ENCODE measurements at places on chromosomes 5 and 9.
A peak's percentile ranks its signal among the peaks of the same experiment; 100 is the strongest.

DNA sequence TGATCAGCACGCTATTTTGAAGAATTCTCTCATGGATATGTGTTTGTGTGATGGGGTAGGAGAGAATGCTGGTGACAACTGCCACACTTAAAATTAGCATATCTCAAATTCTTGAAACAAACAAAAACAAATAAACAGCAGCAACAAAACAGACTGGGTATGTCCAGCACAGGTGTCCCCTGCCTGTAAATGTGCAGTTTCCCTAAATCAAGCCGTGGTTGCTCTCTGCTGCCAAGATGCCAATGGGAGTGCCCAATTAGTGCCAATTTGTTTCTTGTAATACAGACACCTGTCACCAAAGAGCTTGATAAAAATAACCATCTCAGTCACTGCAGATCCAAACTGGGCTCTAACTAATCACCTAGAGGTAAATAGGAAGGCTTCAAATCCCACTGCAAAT is 144.2 kb upstream of the SMARCA2 start:
- no peak for DNase-seq

- no peak for DNase-seq
Observed at GRCh38 chr9:105890046-105890822, 195.9 kb downstream of the TMEM38B start.

DNA sequence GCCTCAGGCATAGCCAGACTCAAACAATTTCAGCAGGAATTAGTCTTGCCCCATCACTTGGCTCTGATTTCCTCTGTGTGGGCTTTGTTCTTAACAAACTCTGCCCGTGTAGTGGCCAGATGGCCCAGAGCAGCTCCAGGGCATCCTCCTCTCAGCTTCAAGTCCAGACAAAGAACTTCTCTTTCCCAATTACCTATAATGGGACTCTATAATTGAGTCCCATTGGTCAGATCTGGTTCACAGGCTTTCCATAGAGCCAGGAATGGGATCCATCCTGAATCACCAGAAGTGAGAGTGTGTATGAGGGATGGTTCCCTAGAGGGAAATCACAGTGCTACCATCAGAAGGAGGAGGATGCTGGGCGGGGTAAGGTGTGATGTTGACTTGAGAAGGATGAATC is 515.8 kb downstream of the KIF4B start:
- DNase-seq: no peak

- DNase-seq: no peak
Observed at GRCh38 chr9:14318361-14318760, 4.4 kb upstream of the NFIB start.

DNA sequence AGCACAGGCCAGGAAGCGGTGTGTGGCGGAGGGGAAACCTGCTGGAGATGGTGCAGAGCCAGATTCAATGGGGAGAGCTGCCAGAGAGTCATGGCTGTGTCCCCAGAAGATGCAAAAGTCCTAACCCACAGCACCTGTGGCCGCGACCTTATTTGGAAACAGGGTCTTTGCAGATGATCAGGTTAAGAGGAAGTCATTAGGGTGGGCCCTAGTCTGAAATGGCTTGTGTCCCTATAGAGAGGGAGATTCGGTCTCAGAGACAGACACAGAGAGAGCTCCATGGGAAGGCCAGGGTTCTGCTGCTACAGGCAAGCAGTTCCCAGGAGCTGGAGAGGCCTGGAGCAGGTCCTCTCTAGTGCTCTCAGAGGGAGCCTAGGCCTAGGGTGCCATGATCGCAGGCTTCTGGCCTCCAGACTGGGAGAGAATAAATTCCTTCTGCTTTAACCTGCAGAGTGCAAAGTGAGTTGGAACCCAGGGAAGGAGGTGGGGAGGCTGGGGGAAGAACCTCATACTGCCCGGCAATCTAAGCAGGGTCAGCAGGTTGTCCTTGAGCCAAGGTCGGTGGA is 1.9 kb upstream of the LPCAT1 start:
- DNase-seq: no peak

DNA sequence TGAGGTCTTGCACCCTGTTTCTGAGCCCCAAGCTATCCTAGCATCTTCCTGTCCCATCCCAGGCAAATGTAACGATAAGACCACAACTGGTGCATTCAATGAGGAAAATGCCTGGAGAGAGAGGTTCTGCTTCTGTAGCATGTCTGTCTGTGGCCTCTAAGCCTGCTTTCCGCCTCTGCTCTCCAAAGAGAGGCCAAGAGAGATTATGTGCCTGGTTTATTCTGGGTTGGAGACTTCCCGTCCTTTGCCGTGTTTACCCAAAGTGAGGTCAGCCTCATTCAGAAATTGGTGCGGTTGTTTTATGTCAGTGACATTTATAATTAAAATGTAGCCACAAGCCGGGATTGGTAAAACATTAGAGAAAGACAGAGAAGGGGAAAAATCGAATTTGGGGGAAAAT is 77.8 kb downstream of the FGF1 start:
- no peak for DNase-seq

DNA sequence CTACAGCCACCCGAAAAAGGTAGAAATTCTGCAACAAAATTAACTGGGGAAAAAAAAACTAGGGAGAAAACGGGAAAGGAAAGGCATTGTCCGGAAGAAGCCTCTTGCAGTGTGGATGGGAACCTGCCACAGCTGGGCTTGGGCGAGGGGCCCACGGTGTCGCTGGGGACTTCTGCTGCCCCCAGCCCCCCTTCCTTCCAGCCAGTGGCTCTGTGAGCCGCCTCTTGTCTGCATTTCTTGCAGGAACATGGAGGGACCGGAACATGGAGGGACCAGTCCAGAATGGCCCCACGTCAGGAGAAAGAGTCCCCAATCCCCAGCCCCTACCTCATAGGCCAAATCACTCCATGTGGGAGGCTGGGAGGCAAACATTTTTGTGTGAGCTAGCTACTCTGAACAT is 36.9 kb upstream of the EXOC3 start:
- DNase-seq: no peak

DNA sequence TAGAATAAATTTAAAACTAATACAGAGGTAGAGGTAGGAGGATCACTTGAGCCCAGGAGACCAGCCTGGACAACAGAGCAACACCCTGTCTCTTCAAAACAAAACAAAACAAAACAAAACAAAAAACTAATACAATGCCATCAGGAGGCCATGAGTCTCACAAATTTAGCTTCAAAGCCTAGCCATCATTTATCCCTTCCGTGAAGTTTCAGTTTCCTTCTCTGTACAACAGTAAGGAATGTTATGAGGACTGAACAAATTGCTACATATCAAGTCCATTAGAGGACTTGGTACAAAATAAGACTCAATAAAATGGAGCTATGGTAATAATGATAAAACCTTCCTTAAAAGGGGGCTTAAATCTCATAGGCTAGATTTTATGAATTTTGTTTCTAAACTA is 60.8 kb downstream of the MAPKAP1 start:
- no peak for DNase-seq

GRCh38 chr9:19828576-19829109 is 39.8 kb upstream of the SLC24A2 start:
- DNase-seq: no peak

DNA sequence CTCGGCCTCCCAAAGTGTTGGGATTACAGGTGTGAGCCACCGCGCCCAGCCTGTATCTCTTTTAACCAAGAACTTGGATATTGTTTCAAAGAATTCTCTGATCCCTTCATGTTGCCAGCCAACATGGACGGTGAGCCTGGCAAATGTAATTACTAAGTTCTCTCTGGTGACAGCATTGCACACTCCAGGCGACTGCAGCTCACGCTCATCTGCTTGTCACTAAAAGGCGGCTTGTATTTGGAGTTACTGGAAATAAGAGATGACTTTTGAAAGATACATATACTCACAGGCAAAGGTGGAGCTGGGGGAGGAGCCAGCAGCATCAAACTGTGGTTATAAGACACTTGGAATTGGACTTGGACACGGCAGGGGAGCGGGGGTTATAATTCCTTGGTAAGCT is 172.3 kb downstream of the SLIT3 start:
- DNase-seq: no peak

GRCh38 chr5:156395306-156395675 is 68.3 kb downstream of the SGCD start:
- DNase-seq: no peak

DNA sequence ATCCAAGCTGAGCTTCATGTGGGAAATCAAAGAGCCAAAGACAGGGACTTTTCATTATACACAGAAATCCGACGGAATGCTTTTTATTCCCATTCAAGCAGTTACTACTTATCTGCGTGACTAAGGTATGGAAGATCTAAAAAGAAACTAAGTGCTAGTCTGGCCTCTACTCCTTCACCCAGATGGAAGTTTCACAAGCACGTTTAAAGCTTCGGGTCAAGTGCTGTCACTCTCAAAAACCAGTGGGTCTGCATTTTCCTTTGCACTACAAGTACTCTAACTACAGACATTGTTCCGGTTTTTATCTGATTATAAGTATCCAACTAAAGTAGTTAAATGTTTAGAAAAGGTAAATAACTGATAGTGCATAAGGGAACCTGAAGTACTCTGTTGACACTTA is 13.7 kb upstream of the MTAP start:
- no peak for DNase-seq

- no peak for DNase-seq
Observed at GRCh38 chr5:158884827-158885518, 214.7 kb downstream of the EBF1 start.

- DNase-seq: peak; percentile 64
Observed at GRCh38 chr9:71604197-71605063, 163.9 kb downstream of the CEMIP2 start.

DNA sequence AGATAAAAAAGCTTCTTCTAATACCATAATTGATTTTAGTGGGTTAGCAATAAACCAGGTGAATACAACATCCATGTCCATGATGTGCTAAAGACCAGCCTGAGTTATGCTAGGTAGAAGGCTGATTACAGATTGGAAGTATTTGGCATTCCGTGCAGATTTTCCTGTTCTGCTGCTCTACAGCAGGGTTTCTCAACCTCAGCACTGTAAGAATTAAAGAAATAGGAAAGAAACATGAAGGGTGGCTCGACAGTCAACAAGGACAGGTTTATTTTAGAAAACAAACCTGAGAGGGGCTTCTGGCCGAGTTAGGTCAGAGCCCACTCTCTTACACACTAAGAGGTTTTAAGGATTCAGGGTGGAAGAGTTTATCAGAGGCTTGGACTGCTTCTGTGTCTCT is 42.3 kb downstream of the ZFAND5 start:
- DNase-seq: no peak

- DNase-seq: no peak
Observed at GRCh38 chr5:95725071-95725820, 5.9 kb upstream of the RHOBTB3 start.

GRCh38 chr5:132099905-132100304 is 26.3 kb downstream of the CSF2 start:
- DNase-seq: no peak

DNA sequence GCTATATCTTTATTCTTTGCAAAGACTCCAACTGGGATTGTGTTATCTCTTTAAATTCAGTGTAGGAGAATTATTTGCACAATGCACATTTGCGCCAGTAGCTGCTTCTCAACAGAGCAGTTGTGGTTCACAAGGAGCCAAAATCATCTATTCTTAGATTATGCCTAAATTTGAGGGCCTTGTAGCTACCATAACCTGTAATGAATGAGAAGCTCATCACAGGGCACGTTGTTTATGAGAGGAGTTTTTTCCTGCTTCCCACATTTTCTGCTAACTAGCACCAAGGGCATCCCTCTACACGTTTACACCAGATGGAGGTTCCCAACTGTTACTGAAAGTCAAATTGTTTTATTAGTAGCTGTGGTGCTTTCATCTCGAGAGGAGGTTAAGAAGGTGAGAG is 322.4 kb downstream of the TMEM161B start:
- no peak for DNase-seq

- no peak for DNase-seq
Observed at GRCh38 chr9:114070188-114071103, 7.7 kb downstream of the AMBP start.

- DNase-seq: no peak
Observed at GRCh38 chr9:10250219-10250618, 362.6 kb downstream of the PTPRD start.

- DNase-seq: no peak
Observed at GRCh38 chr5:178235588-178235974, 3.0 kb upstream of the PHYKPL start.

DNA sequence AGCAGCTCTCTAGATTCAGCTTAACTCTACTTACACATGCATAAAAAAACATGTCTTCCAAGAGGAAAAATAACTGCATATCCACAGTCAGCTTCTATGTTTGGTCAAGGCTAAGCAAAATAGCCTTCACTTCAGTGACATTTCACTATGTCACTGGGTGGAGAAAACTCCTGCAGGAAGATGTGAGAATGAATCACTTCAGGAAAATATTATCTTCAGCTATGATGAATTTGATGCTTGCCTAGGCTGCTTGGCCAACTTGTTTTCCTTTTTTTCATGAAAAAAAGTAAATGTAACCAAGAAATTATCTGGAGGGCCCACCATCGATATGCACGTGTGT is 143.0 kb upstream of the ZNF608 start:
- DNase-seq: no peak

DNA sequence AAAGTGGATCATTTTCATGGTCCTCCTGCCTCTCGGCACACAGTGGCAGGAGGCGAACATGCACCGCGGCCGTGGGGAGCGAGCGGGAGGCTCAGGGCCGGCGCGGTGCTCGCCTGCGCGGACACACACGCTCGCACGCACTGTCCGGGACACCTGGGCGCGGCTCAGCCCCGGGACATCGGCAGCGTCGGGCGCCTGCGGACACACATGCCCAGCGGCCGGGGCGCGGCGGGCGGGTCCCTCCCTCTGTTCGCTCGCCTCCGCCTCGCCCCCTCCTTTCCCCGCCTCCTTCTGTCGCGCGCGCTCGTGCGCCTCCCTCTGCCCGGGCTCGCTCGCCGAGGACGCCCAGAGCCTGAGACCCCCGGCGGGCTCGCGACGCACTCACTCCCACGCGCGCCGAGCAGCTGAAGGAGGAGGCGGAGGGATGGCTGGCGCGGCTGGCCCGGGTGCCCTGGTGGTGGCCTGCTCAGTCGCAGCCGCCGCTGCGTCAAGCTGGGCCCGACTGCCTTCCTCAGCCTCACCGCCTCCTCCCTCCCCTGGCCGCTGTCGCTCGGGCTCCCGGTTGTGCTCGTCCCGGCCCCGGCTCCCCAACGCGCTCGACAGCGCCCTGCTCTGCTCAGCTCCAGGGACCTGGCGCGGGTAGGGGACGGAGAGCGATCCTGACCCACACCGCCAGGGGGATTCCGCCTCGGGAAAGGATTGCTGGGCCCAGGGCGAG is at the start of gene FRMD3:
FRMD3 (minus strand) TSS at position 230 of the 718 bp plus-strand sequence; CDS start at position 60, 170 bp downstream.
- no peak for DNase-seq

- no peak for DNase-seq
Observed at GRCh38 chr5:380701-381309, 59.3 kb downstream of the AHRR start.

- no peak for DNase-seq
Observed at GRCh38 chr9:23907343-23907742, 81.3 kb upstream of the ELAVL2 start.

DNA sequence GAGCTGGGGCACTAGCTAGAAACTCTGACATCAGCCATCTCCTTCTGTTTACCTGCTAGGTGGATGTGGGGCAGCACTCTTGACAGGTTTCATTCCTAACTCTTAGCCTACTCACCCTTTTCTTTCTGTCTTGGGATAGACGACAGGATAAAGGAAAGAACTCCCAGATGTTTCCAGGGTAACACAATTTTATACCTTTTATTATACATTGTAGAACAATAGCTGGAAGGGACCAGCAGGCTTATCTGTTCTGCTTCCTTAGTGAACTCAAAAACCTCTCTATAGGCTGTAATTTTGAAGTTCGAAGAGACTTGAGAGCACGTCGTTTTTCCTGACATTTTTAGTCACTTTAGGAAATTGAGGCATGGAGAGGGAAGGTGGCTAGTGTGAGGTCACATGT is 13.2 kb downstream of the SPTAN1 start:
- no peak for DNase-seq

- no peak for DNase-seq
Observed at GRCh38 chr5:56233230-56233629, at the start of gene ANKRD55. Gene ANKRD55 (minus strand): TSS chr5:56233330. CDS start chr5:56232913, 417 bp downstream.
